ENCODE measurements at places on chromosomes 2 and 18.

DNA sequence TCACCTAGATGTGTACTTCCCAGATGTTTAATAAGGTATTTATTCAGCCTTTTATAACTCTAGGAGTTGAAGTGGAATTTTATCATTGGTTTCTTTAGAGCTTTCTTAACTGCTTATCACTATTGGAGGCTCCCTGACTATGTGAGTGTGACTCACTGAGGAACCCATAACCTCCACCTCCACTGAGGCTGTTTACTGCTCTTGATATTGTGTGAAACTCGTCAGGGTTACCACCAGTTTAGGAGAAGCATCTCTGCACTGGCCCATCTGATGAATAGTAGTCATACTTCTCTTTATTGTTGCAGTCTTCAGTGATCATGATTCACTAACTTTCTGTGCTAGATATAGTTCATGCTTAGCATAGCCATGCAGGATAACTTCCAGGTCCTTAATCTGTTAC lies 79.6 kb upstream of the UBXN4 start:
- DNase-seq = no peak

DNA sequence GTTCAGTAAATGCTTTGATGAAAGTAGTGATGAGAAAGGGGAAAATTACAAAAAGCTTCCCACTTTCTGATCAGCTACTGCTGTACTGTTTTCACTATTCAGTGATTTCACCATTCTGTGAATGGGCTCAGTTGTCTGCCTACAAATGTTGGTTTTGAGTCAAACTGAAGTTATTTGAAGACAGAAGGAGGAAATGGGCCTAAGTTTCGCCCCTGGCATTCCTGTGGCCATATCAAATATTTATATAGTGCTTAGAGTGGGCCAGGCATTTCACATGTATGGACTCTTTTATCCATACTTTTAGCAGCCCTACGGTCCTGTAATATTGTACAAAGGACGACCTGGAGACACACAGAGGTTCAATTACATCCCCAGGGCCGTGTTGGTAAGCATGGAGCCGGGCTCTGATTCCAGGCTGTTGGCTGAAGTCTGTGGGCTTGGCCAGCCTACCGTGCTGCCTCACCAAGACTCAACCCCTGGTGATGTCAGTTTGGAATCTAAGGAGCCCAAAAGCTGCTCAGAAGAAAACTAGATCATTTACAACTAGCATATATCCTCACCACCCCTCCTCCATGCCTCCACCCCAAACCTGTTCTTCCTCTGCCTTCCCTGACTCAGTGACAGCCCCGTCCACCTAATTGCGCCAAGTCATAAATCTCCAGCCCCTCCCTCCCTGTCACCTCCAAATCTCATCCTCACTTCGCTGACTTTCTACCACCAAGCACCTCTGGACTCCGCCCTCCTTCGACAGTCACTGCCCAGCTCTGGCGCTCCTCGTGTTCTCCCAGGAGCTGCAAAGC lies 10.1 kb upstream of the GRHL1 start:
- no peak for DNase-seq

DNA sequence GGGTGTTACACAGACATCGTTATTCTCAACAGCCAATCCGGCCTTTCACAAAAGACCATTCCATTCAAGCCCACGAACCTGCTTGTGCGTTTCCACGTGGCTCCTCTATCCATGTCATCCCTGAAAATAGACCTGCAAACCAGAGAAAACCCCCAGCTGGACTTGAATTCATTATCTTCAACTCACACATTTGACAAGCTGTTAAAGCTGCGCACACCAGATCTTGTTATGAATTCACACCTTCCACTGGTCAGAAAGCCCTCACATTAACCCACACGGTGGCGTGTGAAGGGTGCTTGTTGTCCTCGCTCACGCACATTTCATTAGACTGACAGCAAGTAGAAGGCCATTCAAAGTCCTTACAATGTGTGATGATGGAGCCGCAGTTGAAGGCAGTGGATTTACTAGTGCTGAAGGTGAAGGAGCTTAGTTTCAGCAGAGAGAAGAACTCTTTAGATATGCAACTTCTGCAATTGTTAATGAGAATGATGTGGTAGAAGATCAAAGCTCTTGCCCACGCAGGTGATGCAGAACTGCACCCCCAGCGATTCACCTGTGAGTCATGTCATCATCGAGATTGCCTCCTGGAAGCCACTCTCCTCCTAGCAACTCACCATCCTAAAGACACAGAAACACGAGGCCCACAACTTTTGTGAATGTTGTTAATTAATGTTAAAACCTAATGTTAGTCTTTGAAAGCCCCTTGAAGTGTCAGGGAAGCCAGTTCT lies 224.8 kb upstream of the SOX11 start:
- no peak for DNase-seq

DNA sequence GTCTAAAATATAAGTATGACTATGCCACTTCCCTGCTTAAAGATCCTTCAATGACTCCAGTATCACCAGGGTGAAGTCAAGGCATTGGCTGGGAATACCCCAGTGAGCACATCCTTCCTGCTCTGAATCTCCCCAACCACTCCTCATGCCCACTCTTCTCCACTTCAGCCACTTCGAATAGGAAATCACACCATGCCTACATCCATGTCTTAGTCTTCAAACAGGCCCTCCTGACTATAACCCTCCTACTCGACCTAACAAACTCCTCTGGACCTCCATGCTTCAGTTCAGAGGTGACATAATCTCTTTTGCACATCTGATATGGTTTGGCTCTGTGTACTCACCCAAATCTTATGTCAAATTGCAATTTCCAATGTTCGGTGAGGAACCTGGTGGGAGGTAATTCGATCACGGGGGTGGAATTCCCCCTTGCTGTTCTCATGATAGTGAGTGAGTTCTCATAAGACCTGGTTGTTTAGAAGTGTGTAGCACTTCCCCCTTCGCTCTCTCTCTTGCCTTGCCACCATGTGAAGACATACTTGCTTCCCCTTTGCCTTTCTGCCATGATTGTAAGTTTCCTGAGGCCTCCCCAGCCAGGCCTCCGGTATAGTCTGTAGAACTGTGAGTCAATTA lies 87.8 kb upstream of the TFCP2L1 start:
- no peak for DNase-seq

GRCh38 chr18:39205565-39206195 lies 1640.1 kb upstream of the CELF4 start:
- DNase-seq = no peak

- no peak for DNase-seq
Measured at GRCh38 chr2:2837746-2838547, 506.9 kb upstream of the MYT1L start.

DNA sequence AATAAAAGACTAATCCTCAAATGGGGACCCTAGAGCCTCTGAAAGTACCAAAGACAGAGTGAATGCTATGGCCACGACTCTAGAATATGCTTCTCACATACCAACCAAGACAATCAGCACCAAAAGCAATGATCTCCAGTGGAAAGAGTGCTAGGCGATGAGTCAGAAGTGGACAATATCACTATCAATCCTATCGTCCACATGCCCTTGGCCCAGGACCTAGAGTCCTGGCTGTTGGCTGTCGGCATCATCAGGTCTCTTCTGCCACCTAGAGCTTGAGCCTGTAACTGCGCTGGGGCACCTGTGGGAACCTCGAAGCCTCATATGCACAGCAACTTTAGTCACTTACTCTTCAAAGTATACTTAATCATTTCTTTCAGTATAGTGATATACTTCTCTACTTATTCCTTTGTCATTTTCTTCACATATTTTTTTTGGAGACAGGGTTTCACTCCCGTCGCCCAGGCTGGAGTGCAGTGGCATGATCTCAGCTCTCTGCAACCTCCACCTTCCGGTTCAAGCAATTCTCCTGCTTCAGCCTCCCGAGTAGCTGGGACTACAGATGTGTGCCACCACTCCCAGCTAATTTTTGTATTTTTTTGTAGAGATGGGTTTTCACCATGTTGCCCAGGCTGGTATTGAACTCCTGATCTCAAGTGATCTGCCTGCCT lies 29.7 kb downstream of the NOL10 start:
- DNase-seq = peak; percentile 26

DNA sequence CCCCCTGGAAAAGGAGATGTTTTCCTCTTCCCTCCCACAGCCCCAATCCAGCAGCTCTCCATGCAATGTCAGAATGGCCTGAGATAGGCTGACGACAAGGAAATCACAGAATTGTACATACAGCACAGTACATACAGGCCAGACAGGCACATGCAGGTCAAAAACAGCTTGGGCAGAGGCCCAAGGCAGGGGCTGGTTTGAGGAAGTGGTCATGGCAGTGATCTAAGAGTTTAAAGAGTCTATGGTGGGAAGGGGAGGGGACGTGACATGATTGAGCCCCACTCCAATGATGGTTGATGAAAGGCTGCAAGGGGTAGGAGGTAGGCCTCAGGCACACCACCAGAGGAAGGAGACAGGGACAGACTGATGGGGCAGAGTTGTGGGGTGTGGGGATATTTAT lies 4.3 kb downstream of the DCTN1 start:
- no peak for DNase-seq

GRCh38 chr2:4219101-4219500 lies 515.7 kb downstream of the DCDC2C start:
- no peak for DNase-seq

DNA sequence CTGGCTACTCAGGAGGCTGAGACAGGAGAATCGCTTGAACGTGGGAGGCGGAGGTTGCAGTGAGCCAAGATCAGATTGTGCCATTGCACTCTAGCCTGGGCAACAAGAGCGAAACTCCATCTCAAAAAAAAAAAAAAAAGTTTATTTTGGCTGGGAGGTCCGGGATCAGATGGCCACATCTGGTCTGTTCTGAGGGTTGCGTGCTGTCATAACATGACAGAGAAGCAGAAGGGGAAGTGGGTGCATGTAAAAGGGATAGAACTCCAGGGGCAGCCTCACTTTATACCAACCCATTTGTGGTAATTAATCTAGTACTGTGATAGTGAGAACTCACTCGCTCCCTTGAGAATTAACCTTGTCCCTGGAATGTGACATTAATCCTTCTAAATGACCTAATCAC lies 101.2 kb downstream of the PTPN4 start:
- DNase-seq = peak; percentile 23

DNA sequence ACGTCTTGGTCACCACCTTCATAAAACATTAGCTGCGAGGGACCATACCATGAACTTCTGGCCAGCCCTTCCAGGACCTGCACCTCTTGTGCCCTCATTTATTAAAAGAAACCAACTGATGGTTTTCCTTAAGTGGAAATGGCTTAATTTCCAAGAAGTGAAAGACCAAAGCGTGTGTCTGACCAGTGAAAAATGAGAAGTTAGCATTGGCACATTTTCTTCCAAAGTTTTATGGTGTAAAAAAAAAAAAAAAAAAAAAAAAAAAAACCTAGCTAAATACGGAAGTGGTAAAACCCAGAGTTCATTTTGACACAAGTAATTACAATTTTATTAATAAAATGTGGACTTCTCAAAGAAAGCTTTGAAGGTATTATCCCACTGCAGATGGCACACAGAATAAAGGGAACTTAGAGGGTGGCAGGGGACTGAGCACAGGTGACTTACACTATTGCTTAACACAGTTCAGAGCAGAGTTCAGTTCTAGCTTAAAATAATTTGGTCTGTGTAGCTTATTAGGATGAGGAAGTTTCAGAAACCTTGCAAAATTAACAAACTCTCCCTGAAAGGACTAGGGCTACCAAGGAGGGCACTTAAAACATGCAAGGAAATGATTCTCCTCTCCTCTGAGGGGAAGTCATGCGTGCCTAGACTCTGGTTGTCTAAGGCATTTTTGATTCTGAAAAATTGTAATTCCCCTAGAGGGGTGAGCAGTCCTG lies 42.2 kb upstream of the EPG5 start:
- peak; percentile 61 for DNase-seq

DNA sequence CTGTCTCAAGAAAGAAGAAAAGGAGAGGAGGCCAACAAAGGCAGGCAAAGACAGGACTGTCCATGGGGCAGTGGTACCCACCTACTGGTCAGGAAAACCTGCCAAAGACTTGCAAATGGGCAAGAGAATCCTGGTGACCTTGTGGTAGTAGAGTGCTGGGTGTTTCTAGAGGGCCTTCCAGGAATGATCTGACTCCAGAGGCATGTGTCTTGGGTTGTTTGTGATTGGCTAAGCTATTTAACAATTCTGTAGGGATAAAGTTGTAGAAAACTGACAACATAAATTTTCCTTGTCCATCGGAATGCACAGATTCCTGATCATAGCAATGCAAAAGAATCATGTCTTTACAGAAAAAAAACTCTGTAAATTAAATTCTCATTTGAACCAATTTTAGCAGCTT lies 68.5 kb upstream of the ZNF532 start:
- no peak for DNase-seq

- DNase-seq = no peak
Measured at GRCh38 chr18:79637181-79637920, 42.3 kb upstream of the CTDP1 start.

DNA sequence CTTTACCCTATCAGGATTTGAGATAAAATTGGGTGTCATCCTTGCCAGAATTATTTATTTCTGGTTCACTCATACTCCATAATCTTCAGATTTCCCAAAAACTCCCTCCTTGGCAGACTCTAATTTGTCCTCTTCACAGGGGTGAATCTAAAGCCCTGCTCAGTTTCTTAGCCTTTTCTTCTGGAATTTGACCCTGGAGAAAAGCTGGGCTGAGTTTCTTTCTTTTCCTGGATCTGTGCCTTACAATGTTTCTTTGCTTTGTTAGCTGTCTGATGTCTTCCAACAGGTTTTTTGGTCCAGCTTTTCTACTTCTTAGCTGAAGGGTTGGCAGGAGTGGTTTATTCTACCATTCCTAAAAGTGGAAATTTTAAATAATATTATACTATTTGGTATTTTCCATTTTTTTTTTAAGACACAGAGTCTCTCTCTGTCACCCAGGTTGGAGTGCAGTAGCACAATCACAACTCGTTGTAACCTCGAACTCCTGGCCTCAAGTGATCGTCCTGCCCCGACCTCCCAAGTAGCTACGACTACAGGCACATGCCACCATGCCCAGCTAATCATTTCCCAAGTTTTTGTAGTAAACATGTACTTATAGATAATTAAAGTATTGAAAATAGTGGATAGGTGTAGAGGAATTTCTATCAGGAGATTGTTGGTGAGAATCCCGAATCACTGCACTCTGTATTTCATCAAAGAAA lies 138.4 kb upstream of the TWIST2 start:
- no peak for DNase-seq

All from Kasumi-1 (cell line).